ENCODE measurements at places on chromosomes 16 and 17. TPM values are rescaled to one million over a fixed set of nuclear protein-coding genes. Genes with fewer than 3 reads are reported as not detected.

Gene KRT31
- not detected for total RNA-seq

Gene ST6GALNAC1
- total RNA-seq: 16.6 TPM

DNA sequence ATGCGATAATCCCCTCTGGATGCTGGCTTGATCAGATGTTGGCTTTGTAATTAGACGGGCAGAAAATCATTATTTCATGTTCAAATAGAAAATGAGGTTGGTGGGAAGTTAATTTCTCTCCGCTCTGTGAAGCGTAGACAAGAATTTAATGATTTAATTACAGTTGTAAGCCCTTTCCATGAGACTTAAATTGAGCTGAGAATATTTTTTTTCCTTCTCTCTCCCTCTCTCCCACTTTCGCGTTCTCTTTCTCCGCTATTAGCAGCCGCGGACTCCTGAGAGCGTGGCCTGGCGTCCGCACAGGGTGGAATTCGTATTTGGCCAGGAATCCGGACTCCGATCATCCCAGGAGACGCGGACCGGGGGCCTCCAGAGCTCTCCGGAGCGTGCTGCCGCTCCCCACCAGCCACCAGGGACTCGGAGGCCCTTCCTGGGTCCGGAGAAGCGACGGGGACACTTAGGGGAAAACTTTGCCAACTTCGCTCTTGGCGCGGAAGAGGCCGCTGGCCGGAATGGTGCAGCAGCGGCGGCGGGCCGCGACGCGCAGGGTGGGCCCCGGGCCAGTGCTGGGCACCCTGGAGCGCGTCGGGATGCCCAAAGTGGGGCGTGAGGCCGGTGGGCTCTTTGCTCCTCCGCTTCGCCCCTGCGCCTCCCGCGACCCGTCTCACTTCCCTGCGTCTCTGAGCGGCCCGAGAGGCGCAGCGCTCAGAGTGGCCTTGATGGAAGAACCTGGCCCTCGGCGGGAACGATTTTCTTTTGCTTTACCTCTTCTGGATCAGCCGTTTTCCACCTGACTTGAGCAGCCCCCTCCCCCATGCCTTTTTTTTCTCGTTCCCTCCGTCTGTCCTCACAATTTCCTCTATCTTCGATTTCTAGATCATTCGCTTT lies 3.6 kb upstream of the IRX3 start:
- peaks cover 75% of the 10 kb centered on the region for H3K27me3 ChIP-seq
- H3K4me3 ChIP-seq: no peak overlapping the region
- H3K36me3 ChIP-seq: no peaks in the 10 kb centered on the region
- peaks cover 6% of the 10 kb centered on the region for H3K4me1 ChIP-seq
- no peak overlapping the region for H3K27ac ChIP-seq
- DNase-seq: no peak

DNA sequence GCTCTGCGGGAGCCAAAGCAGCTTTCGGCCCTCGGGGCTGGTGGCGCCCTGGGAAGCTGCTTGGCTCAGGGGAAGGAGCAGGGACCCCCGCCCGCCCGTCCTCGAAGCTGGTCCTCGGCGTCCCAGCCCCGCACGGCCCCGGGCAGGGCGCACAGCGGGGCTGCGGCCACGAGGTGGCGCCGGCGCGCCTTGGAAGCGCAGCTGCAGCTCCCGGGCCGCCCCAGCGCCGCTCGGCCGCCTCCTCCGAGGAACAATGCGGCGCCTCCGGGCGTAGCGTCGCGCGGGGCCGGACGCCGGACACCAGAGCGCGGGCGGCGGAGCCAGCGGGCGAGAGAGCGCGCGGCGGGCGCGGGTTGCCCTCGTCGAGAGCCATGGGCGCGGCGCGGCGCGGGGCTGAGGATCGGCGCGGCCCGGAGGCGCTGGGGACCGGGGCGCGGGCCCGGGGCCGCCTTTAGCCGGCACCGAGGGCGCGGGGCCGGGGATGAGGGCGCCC lies at the start of gene MGAT5B:
Gene MGAT5B (plus strand): TSS at position 229 of the 493 bp plus-strand sequence. CDS start 626 bp downstream, outside the sequence.
- H3K4me3 ChIP-seq: peak within 1 kb of the TSS; percentile 42
- H3K36me3 ChIP-seq: no peaks in the 10 kb centered on the region
- no peak within 1 kb of the TSS for H3K27ac ChIP-seq
- DNase-seq: peak; percentile 87
- H3K27me3 ChIP-seq: peaks cover 42% of the 10 kb centered on the region

GRCh38 chr16:13098536-13098935 lies 197.1 kb downstream of the SHISA9 start:
- no peak overlapping the region for H3K27ac ChIP-seq
- H3K4me1 ChIP-seq: no peaks in the 10 kb centered on the region
- no peaks in the 10 kb centered on the region for H3K27me3 ChIP-seq
- no peak for DNase-seq
- H3K4me3 ChIP-seq: no peak overlapping the region

DNA sequence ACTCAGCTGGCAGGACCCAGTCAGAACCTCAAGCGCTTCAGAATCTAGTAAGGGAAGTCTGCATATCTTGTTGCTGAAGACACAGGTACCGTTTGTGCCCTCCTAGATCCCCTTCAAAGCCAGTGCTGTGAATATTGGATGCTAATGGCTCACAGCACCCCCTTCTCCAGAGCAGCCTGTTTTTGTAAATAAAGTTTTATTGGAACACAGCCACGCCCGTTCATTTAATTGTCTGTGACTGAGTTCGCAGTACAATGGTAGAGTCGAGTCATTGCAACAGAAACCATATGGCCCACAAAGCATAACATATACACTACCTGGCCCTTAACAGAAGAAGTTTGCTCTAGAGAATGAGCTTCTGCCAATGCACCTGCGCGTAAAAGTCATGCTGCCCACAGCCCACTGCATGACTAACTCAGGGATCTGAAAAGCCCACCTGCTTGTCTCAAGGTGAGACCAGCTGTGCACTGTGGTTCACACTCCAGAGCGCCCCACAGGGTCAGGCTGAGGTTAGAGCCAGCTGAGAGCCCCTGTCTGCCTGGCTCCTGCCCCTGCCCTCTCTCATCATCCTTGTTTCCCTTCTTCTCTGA lies 48.8 kb downstream of the AIPL1 start:
- no peak for DNase-seq
- no peak overlapping the region for H3K27ac ChIP-seq
- peaks cover 4% of the 10 kb centered on the region for H3K27me3 ChIP-seq
- H3K36me3 ChIP-seq: no peaks in the 10 kb centered on the region
- no peak overlapping the region for H3K4me3 ChIP-seq
- H3K4me1 ChIP-seq: no peaks in the 10 kb centered on the region

DNA sequence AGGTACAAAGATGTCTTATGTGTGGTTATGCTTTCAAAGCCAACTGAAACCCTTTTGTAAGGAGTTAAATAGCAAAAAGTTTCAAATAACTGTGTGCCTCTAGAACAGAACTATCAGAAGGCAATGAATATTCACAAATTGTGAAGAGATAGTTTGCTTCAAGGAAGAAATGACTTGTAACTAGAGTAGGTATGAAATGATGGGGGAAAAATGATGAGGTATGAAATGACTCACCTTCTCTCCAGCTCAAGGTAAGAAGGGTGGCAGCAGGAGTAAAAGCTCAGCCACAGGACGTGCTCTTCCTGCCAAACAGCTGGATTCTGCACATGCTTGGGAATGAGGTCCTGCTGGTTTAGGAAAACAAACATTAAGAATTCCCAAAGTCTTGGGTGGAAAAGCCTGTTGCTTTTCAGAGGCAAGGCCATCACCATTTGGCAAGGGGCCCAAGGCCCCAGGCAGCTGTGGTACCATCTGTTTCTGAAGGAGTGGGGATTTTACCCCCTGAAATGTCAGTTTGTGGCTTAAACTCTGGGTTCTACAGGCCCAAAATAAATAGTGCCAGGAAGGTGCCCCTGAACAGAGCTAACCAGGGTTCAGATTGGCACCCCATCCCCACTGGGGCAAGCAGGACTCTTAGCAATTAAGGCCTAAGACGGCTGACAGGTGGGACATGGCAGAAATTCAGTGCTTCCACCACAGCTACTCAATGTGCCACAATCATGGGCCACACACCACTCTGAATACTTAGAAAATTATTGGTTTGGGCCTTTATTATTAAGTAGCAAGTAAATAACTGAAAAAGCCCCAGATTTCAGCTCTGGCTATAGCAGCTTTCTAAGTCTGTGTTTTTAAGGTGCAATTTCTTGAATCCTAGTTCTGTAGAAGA lies 13.3 kb downstream of the HERPUD1 start:
- peaks cover 34% of the 10 kb centered on the region for H3K4me1 ChIP-seq
- no peak overlapping the region for H3K4me3 ChIP-seq
- H3K36me3 ChIP-seq: peaks cover 69% of the 10 kb centered on the region
- peak overlapping the region; percentile 47 for H3K27ac ChIP-seq
- H3K27me3 ChIP-seq: no peaks in the 10 kb centered on the region
